ENCODE measurements at places on chromosomes 3 and 15. TPM values are rescaled to one million over a fixed set of nuclear protein-coding genes. Genes with fewer than 3 reads are reported as not detected.

- DNase-seq, result no peak
These were observed 295.9 kb downstream of the PTPRG start for GRCh38 chr3:61857297-61857696.

DNA sequence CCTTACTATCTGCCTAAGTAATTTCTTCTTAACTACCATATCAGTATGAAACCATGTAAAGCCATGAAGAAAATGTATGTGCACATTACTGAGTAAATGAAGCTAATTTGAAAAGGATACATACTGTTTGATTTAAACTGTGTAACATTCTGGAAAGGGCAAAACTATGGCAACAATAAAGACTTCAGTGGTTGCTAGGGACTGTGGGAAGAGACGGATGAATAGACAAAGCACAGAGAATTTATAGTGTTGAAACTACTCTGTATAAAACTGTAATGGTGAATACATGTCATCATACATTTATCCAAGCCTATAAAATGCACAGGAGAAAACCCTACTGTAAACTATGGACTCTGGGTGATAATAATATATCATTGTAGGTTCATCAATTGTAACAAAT, 1103.7 kb upstream of the EPHA6 start:
- no peak for DNase-seq

GRCh38 chr3:122497425-122497824, 17.3 kb downstream of the KPNA1 start:
- DNase-seq, result no peak

- no peak for DNase-seq
These were observed 22.8 kb upstream of the MECOM start for GRCh38 chr3:169686266-169686665.

GRCh38 chr3:139572847-139573672, 33.5 kb upstream of the RBP1 start:
- no peak for DNase-seq

- DNase-seq, result no peak
These were observed 989 bp upstream of the VGLL3 start for GRCh38 chr3:86991840-86992435.

DNA sequence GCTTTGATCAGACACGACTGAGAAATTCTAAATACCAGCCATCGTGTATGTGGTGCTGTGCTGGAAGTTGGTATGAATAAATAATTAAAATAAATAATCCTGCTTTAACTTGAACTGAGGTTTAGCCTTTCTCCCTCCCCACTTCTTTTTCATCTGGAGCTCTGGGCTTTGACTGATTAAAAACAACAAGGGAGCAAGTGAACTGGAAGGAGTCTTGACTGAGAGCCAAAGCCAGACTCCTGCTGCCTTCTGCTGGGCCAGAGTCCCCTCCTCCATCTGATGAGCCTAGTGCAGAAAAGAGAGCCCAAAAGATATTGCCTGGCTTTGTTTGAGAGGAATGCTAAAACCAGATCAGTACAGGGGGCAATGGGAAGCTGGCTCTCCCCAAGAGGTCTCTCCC, 96.0 kb downstream of the CCNL1 start:
- DNase-seq, result no peak

STRIT1 gene
- 0.32 TPM for total RNA-seq

ADAMTSL3 gene
- 3.9 TPM for total RNA-seq

All from breast epithelium (tissue), 4 donors.